Stimulated activated CD8-positive, alpha-beta memory T cell treated with anti-CD3 and anti-CD28 coated beads, Interleukin-12 subunit alpha, Interleukin-12 subunit beta, amount 100 ng/mL, for 1 hour (primary cell): ENCODE measurements at places on chromosomes 3 and 15.
A peak's percentile ranks its signal among the peaks of the same experiment; 100 is the strongest.

- no peak for DNase-seq
These were observed 99.9 kb upstream of the PLSCR4 start for GRCh38 chr3:146350852-146351251.

GRCh38 chr3:134918441-134918840, 123.4 kb downstream of the EPHB1 start:
- DNase-seq: no peak

DNA sequence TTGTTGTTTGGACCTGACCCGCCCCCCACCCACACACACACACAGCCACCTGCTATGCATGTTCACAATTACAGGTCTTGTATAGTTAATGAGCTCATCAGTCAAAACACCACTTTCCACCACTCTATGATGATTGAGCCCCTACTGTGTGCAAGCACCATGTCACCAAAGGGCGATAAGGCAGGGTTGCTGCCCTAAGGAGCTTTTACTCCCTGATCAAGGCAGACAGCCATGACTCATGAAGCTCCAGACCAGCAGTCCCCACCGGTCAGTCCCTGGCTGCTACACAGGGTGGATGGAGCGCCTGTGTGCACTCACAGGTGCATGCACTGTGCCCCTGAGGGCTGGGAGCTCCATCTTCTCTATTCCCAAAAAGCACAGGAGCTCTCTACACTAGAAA, 270.6 kb downstream of the CLSTN2 start:
- no peak for DNase-seq

GRCh38 chr3:42101048-42101447, 9.9 kb downstream of the TRAK1 start:
- DNase-seq: no peak

- DNase-seq: peak; percentile 54
These were observed 4.5 kb upstream of the GATA2 start for GRCh38 chr3:128497305-128498126.
